ENCODE measurements at places on chromosomes 6 and 20. TPM values are rescaled to one million over a fixed set of nuclear protein-coding genes. Genes with fewer than 3 reads are reported as not detected.

DNA sequence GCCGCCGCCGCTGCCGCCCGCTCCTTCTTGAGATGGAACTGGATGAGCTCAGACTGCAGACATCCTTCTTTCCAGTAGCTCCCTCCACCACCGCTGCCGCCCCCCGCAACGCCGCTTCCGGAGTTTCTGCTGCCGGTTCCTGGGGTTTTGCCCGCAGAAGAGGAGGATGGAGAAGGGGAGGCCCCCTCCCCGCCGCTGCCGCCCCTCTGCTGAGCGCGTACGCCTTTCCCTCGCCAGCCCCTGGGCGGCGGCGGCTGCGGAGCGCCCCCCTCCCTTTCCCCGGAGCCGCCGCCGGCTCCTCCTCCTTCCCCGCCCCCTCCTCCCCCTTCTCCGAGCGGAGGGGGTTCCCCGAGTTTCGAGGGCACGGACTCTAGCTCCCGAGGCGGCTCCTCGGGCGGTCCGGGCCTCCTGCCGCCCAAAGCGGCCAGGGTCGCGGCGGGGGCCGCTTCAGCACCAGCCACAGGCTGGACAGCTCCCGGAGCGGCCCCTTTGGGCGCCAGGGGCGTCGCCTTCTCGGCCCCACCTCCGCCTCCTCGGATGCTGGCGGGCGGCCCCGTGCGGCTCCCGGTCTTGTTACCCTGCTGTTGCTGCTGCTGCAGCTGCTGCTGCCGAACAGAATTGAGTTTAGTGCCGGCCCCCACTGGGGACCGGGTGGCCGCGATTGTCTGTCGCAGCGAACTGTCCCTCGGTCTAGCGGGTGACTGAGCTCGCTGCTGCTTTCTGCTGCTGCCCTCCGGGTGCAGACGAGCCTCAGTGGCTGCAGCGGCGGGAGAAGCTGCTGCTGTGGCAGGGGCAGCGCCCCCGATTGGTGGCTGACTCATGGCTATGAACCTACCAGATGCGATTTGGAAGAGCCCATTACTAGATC is 3.1 kb downstream of the MTCL3 start:
- peak; percentile 61 for DNase-seq

DNA sequence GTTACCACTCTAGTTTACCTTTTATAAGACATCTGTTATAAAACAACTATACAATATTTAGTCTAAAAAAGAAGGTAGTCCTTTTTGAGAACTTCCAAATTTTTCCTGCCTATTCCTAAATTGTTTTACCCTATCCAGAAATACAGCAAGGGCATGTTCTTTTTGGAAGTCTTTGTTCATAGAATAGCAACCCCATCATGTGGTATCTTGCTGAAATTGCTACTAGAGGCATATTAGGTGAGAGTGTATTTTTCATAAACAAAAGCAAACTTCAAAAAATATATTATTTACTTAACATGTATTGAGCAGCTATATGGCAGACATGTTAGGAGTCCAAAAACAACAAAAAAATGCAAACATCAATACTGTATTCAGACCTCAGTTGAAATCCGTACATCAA is 371.8 kb upstream of the NRSN1 start:
- no peak for DNase-seq

GRCh38 chr6:42727087-42727611 is 4.8 kb upstream of the PRPH2 start:
- no peak for DNase-seq

GRCh38 chr6:75347898-75348610 is 63.5 kb upstream of the TMEM30A start:
- no peak for DNase-seq

DNA sequence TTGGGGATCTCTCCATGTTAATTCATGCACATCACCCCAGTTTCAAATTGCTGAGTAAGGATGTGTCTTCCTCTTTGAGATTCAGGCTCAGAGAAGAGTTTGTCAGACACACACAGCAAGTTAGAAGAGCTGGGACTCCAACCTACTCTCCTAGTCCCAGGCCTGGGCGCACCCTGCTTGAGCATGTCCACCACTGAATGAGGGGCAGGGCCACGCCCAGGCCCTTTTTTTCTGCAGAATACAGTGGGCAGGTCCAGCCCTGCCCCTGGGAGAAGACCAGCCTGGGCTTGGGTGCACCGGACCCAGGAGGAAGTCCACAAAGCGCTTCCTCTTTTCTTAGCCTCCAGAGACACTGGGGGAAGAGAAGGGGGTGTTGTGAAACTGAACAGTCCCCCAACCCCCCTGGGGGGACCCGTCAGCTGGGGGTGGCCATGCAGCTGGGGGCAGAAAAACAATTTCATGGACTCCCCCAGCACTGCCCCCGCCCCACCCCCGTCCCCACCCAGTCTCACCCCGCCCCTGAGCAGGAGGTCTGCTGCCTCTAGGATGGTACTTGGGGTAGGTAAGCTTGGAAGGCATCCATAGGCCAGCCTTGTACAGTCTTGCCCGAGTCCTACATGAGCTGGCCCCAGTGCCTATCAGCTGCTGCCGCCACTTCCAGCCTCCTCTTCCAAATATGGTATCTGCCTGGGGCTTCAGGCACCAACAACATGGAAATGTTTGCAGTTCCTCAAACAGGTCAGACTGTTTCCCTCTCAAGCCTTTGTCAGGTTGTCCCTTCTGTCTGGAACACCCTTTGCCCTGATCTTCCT is 11.7 kb upstream of the HCK start:
- DNase-seq, result no peak

DNA sequence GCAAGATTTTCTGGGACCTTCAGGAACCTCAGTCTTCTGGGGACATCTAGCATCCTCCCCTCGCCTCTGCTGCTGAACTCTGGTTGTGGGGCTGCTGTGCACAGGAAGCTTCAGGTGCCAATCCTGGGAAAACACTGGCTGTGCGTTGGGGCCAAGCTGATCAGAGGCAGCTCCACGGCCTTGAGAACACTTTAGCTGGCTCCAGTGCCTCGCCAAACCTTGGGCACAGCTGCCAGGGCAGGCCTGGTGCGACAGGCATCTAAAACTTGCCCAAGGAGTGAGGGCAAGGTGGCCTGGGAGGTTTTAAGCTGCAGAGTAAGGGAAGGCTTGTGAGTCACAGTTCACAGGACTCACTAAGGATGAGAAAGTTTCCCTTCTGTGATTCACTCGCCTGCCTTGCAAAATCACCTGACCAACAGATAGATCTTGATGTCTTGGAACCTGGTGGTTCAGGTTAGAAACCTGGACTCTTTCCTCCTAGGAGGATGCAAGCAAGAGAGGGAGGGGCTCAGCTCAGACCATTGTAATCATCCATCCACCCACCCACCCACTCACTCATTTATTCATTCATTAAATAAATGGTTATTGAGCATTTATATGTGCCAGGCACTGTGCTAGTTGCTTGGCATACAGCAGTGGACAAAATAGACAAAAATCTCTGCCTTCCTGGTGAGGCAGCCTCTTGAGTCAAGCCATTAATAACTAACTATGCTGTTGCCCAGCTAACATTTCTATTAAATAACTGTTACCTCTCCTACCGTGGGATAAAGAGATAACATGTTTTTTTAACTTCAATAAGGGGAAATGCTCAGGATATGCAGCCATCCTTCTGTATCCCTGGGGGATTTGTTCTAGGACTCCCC is 2.5 kb upstream of the SPATS1 start:
- DNase-seq, result no peak

GRCh38 chr6:66184091-66184490 is 477.1 kb upstream of the EYS start:
- no peak for DNase-seq

GRCh38 chr6:99790679-99791078 is 184.0 kb downstream of the PRDM13 start:
- no peak for DNase-seq

DNA sequence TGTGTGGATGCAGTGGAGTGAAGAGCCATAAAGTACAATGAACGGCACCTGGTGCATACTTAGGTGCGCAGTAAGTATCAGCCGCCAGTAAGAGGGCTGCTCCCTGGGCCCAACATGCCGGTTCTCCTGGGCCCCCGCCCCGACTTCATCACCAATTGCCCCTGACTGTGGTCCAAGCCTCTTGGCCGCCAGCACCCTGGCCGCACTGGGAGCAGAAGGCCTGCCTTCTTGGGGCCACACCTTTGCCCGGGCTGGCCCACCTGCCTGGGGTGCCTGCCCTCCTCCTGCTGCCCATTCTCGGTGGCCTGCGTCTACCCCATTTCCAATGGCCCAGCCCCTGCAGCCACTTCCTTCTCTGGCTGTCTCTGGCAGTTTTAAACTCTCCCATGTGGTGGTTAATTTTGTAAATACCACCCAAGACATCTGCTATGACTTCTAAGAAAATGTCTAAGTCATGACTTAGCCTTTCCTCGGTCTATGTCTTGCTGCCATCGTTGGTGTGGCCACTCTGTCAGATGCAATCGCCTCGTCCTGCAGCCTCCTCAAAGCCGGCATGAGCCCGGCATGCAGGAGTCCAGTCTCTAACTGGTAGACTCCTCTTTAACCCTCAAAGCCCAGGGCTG is 36.8 kb downstream of the PMEPA1 start:
- DNase-seq, result no peak

- DNase-seq, result no peak
These were observed 273.3 kb upstream of the JARID2 start for GRCh38 chr6:14972379-14973067.

DNA sequence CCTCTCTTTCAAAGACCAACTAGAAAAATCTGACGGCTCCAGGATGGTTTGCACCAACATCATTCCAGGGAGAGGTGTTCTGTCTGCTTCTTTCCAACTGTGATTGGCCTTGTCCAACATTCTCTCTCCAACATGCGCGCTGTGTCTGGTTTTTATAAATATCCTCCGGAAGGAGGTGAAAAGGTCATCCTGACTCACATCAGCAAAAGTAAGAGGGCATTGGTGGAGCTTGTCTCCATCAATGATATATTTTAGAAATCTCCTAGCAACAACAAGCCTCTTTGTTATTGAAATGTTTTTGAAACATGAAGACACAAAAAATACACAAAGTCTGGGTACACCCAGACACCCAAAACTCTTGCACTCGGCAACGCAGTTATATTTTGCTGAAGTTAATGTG is 475.3 kb upstream of the JARID2 start:
- DNase-seq, result no peak

DNA sequence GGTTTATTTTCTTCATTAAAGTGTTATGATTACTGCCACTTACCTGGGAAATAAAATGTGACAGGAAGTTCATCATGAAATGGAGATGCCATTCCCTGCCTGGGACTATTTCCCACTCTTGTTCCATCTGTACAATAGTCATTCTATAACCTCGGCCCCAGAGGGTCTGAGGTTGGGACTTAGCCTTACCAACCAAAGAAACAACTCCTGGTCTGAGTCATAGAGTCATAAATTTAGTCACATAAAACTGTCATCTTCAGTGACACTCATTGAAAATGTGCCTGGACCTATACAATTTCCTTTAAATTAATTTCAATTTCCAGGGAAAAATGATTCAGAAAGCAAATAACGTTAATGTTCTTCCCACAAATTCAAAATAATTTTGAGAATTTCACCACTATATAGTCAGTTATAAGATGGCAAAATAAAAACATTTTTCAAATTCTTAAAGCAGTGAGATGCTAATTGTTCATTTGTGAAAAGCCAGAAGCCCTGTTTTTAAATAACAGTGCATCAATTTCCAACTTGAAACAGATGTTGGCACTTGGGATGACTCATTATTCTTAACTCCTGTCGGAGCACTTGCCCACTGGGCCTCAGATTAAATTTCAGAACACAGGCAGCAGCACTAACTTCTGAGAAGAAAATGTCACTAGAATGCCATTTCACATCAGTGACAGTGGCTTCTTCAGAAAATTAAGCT is 201.2 kb upstream of the SMLR1 start:
- DNase-seq, result no peak

GRCh38 chr6:72422171-72422570 is 199.7 kb upstream of the KCNQ5 start:
- no peak for DNase-seq

DNA sequence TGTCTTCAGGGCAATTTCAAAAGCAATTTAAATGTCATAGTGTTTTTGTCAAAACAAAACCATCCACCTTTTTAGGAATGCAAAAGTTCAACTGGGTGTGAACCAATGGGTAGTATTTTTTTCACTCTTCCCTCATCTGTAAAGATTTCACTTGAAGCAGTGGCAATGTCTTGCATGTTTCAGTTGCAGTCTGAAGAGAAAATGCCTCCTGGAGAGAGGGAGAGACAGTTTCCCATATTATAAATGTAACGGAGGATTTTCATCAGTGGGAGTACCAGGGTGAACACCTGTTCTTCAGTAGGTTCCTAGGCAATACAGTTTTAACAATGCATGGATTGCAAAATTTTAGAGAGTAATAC is 3.3 kb downstream of the FOXQ1 start:
- DNase-seq, result no peak

GRCh38 chr6:167513778-167514177 is 188.9 kb downstream of the TTLL2 start:
- DNase-seq, result no peak

DNA sequence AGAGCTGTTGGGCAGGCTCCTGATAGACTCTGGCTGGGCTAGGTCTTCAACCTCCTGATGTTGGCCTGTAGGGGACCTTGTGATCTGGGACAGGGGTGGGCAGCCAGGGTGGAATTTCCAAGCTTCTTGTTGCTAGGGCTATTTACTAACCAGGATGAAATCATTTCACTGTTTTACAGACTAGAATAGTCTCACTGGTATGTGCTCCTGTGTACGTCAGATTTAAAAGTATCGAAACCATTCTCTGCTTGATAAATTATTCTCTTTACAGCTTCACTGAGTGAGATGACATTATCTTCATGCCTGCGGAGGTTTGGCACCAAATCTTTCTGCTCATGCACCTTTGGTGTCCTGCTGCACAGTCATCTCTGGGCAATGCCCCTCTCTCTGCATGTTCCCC is 10.9 kb downstream of the EDN1 start:
- no peak for DNase-seq

DNA sequence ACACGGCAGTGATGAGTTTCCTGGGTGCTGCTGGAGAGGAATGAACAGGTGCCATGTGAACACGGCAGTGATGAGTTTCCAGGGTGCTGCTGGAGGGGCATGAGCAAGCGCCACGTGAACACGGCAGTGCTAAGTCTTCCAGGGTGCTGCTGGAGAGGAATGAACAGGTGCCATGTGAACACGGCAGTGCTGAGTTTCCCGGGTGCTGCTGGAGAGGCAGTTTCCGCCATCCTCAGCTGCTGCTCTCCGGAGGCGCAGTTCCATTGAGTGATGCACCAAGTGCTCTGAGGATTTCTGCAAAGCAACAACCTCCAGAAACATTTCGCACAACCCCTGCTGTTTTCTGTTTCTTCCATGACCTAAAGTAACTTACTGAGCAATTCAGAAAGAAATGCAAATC is 155.4 kb downstream of the SMOC2 start:
- DNase-seq, result no peak

- DNase-seq, result no peak
These were observed 49.9 kb upstream of the COL21A1 start for GRCh38 chr6:56297022-56297989.

- no peak for DNase-seq
These were observed 464.9 kb downstream of the EPM2A start for GRCh38 chr6:145270464-145270863.

Gene EYS
- not detected for total RNA-seq

Gene TBC1D22B
- 11.8 TPM for total RNA-seq

Gene LY6G6F
- not detected for total RNA-seq

Gene MMS22L
- 14.4 TPM for total RNA-seq

Gene GTF3C6
- 75.3 TPM for total RNA-seq

Gene SLC24A3
- total RNA-seq, result 0.15 TPM

Gene ANGPT4
- 0.51 TPM for total RNA-seq

Gene SLC4A11
- total RNA-seq, result 30.6 TPM

Gene TMEM217
- 5.4 TPM for total RNA-seq

Gene CCDC28A
- 8.1 TPM for total RNA-seq

Gene HLA-DOA
- 7.3 TPM for total RNA-seq

Measured in endothelial cell (in vitro differentiated cells).